ENCODE measurements at places on chromosomes 12 and 14. TPM values are rescaled to one million over a fixed set of nuclear protein-coding genes. Genes with fewer than 3 reads are reported as not detected.
A peak's percentile ranks its signal among the peaks of the same experiment; 100 is the strongest.

ALDH6A1 gene
- total RNA-seq = 25.7 TPM

CMKLR1 gene
- total RNA-seq = not detected

GRCh38 chr14:93155667-93156066 lies 29.0 kb downstream of the MOAP1 start:
- DNase-seq = no peak

- DNase-seq = no peak
Observed at GRCh38 chr14:59262717-59263454, 74.4 kb downstream of the DAAM1 start.

GCH1 gene
- total RNA-seq = 42.3 TPM

ABCC9 gene
- total RNA-seq = not detected

CCDC196 gene
- total RNA-seq = not detected

GRCh38 chr14:34003691-34004090 lies 52.8 kb upstream of the EGLN3 start:
- no peak for DNase-seq

DNA sequence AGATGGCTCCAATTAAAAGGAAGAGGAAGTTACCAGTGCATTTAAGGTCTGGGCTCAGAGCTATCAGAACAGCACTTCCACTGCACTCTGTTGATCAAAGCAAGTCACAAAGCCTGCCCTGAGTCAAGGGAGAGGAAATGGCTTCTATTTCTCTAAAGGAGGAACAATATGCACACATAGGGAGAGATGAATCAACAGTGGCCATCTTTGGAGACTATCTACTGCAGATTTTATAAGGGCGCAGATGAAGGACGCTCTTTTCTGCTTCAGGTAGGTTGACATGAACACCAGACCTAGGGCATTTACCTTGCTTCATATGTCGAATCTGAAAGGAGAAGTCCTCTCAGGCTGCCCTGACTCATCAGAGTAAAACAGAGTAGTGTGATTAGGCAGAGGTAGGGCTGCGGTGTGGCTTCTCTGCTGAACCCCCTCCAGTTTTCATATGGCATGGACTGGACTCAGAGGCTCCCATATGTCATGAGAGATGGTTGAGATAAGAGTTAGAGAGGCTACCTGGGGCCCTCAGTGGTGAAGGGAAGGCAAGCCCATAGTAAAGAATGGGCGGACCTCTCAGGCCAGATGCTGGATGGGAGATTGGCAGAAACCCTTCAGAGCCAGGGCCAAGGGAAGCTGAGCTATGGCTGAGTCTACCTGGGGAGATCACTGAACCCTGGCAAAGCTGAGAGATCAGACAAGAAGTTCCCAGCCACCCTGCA lies 84.4 kb downstream of the ARF6 start:
- DNase-seq = peak; percentile 65

DNA sequence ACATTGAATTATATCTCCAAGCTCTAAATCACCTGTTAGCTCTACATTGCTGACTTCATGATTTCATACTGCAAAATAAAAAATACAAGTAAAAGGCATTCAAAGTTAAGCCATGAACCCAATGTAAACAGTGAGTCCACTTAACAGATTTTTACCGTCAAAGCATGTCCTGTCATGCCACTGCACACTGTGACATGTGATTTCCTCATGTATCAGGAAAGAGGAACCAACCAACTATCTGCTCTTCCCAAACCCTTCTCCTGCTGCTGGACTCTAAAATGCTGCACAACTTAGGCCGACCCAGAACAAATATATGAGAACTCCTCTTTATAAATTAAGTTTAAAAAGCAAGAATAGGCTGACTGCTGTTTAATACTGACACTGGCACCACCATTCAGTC lies 37.5 kb downstream of the TM7SF3 start:
- DNase-seq = no peak

Data from activated CD4-positive, alpha-beta memory T cell treated with anti-CD3 and anti-CD28 coated beads for 36 hours (primary cell).